ENCODE measurements at places on chromosomes 4 and X. TPM values are rescaled to one million over a fixed set of nuclear protein-coding genes. Genes with fewer than 3 reads are reported as not detected.

DNA sequence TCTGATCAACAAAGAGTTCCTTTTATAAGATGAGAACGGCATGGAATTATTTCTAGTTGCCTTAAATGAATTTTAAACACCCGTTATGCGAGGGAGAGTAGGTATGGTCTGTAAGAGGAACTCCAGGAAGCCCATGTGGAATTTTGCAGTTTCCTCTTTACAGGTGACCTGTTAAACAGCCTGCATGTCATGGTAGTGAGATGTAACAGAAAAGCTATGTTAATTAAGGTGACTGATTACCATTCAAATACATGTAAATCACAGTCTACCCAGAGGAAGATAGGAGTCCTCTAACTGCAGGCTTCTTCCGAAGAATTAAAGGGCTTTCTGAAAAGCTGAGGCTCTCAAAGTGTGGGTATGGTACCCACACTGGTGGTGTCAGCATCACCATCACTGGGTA lies 163.6 kb downstream of the CBR4 start:
- DNase-seq = no peak
- H3K27ac ChIP-seq = no peak overlapping the region
- H3K27me3 ChIP-seq = no peaks in the 10 kb centered on the region
- peaks cover 63% of the 10 kb centered on the region for H3K4me1 ChIP-seq
- peaks cover 56% of the 10 kb centered on the region for H3K36me3 ChIP-seq

- no peaks in the 10 kb centered on the region for H3K4me1 ChIP-seq
- no peak for DNase-seq
- H3K36me3 ChIP-seq = no peaks in the 10 kb centered on the region
- H3K27ac ChIP-seq = no peak overlapping the region
- no peaks in the 10 kb centered on the region for H3K27me3 ChIP-seq
- no peak overlapping the region for H3K4me3 ChIP-seq
Measured at GRCh38 chrX:18931972-18932371, 51.9 kb downstream of the PHKA2 start.

DNA sequence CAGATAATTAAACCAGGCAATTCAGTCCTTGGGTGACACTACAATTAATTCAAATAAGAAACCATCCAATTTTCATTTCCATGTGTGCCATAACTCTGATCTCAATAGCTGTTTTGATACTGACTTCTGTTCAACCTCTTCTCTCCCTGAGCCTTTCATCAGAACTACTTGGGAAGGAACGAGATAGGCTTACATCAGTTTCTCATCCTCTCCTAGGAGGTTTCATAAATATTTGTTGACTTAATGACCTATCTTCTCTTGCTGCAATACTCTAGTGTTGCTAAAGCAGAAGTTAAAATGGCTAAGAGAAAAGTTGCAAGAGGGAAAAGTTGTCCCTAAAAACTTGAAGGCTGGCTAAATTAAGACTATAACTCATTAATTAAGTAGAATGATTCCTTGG lies 41.8 kb downstream of the PRKG2 start:
- no peak for DNase-seq
- no peaks in the 10 kb centered on the region for H3K36me3 ChIP-seq
- no peaks in the 10 kb centered on the region for H3K4me1 ChIP-seq
- H3K4me3 ChIP-seq = no peak overlapping the region
- H3K27ac ChIP-seq = no peak overlapping the region

DNA sequence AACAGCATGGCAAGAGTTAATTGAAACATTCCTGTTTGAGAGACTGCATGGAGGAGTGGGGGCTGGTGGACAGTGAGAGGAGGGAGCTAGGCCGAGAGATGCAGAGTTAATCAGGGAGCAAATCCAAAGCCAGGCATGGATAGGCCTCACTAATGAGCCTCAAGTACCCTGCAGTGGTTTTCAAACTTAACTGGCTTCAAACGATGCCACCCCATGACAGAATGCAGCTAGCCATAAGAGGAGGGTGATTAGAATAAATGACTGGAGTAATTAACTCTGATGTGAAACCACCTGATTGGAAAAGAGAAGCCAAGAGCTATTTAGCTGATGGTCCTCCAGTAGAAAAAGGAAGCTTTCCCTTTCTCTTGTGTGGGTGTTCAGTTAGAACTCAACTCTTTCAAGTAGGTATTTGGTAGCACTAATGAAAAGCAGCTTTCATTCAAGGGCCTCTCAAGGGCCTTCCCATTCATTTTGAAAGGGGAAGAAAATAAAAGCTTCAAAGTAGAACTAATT lies 215.4 kb upstream of the MAB21L2 start:
- no peak overlapping the region for H3K27ac ChIP-seq
- no peaks in the 10 kb centered on the region for H3K27me3 ChIP-seq
- no peaks in the 10 kb centered on the region for H3K4me1 ChIP-seq
- DNase-seq = no peak

- H3K4me1 ChIP-seq = no peaks in the 10 kb centered on the region
- no peaks in the 10 kb centered on the region for H3K36me3 ChIP-seq
- no peak for DNase-seq
- no peak overlapping the region for H3K4me3 ChIP-seq
- H3K27ac ChIP-seq = no peak overlapping the region
- no peaks in the 10 kb centered on the region for H3K27me3 ChIP-seq
Measured at GRCh38 chr4:47926667-47927258, 12.4 kb upstream of the NFXL1 start.

GRCh38 chrX:149916745-149917392 lies 12.5 kb upstream of the HSFX4 start:
- H3K4me3 ChIP-seq = no peak overlapping the region
- H3K4me1 ChIP-seq = no peaks in the 10 kb centered on the region
- no peak overlapping the region for H3K27ac ChIP-seq

- no peak overlapping the region for H3K4me3 ChIP-seq
- peaks cover 18% of the 10 kb centered on the region for H3K4me1 ChIP-seq
- no peaks in the 10 kb centered on the region for H3K36me3 ChIP-seq
- no peak for DNase-seq
Measured at GRCh38 chr4:139975830-139976272, 178.1 kb downstream of the MAML3 start.

Gene ANKRD50
- 15.2 TPM for total RNA-seq

DNA sequence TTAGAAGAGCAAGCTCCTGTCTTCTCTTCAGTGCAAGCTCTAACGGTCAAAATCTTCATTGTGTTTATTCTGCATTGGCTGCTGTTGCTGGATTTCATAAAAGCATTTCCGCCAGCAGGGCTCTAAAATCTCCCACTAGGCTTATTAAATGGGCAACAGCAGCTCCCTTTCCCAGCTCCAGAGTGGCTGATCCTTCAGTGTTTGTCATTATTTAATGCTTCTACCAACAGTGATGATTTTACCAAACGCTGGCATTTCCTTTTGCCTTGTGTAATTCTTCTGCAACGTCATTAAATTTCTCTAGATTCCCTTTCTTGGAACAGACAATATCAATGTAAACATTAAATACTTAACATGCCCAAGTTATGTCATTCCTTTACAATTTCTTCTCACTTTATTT lies 20.1 kb downstream of the SLC7A11 start:
- H3K27ac ChIP-seq = peak overlapping the region; percentile 97
- H3K36me3 ChIP-seq = peaks cover 70% of the 10 kb centered on the region
- H3K4me3 ChIP-seq = no peak overlapping the region
- DNase-seq = peak; percentile 84

Gene APOO
- total RNA-seq = 28.0 TPM

Gene PLXNB3
- 0.03 TPM for total RNA-seq

- H3K4me1 ChIP-seq = no peaks in the 10 kb centered on the region
- no peak overlapping the region for H3K4me3 ChIP-seq
- H3K36me3 ChIP-seq = no peaks in the 10 kb centered on the region
- no peak overlapping the region for H3K27ac ChIP-seq
- no peaks in the 10 kb centered on the region for H3K27me3 ChIP-seq
- peak; percentile 12 for DNase-seq
Measured at GRCh38 chrX:119655125-119655524, 37.8 kb downstream of the SEPTIN6 start.

Gene PPP1R2C
- not detected for total RNA-seq

Gene GAGE13
- not detected for total RNA-seq

Gene NXF2B
- total RNA-seq = not detected

DNA sequence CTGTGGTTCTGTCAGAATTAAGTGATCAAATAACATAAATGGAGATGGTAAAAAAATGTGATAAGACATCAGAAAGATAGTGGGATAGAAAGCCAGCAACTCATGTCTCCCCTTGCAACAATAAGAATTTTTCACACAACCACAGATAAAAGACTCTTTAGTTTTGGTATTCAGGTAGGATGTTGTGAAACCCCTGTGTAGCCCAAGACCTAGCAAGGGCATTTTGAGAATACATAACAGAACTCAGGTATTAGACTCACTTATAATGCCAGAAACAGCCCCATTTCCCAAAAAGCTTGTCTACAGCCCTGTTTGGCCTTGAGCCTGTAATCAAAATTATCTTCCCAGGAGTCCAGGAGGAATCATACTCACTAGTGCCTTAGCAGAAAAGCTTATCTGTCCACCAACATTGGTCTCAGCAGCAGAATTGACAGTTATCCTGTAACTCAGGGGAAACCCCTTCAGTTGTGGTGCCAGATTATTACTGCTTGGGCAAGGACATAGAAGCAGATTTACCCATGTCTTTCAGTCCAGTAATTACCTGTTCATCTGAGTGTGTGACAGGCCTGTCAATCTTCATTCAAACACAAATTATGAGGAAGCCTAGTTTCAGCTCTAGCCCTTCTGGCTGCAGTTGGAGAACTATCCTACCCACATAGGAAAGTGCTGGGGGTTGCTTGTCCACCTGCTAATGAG lies 41.0 kb upstream of the UGT2B17 start:
- H3K27ac ChIP-seq = no peak overlapping the region
- no peaks in the 10 kb centered on the region for H3K36me3 ChIP-seq
- H3K27me3 ChIP-seq = no peaks in the 10 kb centered on the region
- H3K4me1 ChIP-seq = no peaks in the 10 kb centered on the region
- H3K4me3 ChIP-seq = no peak overlapping the region

DNA sequence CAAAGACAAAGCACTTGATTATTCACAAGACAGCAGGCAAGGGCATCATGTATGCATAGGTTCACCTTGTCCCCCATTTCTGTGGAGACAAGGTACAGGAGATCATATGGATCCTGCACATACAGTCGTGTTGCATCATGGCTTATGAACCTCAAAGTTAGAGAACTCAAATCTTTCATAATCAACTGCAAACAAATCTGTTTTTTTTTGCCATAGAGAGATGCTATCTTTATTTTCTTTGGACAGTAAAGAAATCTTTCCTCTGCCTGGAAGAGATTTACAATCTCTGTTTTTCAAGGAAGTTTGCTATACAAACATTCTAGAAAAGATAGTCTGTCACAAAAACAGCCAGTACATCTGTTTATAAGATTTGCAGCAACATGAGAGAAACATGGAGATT lies 578.8 kb downstream of the ANKRD50 start:
- H3K27ac ChIP-seq = no peak overlapping the region
- no peaks in the 10 kb centered on the region for H3K4me1 ChIP-seq
- DNase-seq = no peak
- no peak overlapping the region for H3K4me3 ChIP-seq
- H3K27me3 ChIP-seq = no peaks in the 10 kb centered on the region
- no peaks in the 10 kb centered on the region for H3K36me3 ChIP-seq

DNA sequence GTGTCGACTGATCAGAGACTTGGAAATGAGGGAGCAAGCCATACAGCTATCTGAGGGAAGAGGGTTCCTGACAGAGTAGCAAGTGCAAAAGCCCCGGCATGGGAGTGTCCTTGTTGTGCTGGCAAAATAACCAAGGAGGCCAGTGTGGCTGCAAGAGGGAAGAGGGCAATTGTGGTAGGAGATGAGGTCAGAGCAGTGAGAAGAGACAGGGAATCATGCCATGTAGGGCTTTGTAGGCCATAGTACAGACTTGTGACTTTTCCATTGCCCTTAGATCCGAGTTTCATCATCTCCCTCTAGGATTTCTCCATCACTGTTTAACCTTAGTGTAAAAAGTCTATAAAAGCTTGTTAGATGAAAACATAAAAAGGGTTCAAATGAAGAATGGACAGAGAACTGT lies 76.2 kb downstream of the DOCK11 start:
- H3K4me3 ChIP-seq = no peak overlapping the region
- H3K36me3 ChIP-seq = no peaks in the 10 kb centered on the region
- H3K27me3 ChIP-seq = no peaks in the 10 kb centered on the region
- no peaks in the 10 kb centered on the region for H3K4me1 ChIP-seq

DNA sequence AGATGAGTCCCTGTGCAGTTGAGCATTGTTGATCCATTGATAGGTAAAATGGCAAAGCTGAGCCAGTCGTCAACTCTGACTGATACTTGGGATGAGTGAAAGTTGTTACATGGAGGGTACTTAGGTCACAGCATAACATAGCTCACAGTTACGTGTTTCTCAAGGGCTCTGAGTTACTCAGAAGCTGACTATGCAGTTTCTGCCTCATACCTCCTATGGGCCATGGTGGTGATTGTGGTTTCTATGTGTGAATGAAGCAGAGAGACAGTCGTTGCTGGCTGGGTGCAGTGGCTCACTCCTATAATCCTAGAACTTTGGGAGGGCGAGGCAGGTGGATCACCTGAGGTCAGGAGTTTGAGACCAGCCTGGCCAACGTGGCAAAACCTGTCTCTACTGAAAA lies 30.8 kb downstream of the FRMPD3 start:
- DNase-seq = no peak
- no peaks in the 10 kb centered on the region for H3K27me3 ChIP-seq
- no peak overlapping the region for H3K4me3 ChIP-seq
- no peak overlapping the region for H3K27ac ChIP-seq
- no peaks in the 10 kb centered on the region for H3K4me1 ChIP-seq

DNA sequence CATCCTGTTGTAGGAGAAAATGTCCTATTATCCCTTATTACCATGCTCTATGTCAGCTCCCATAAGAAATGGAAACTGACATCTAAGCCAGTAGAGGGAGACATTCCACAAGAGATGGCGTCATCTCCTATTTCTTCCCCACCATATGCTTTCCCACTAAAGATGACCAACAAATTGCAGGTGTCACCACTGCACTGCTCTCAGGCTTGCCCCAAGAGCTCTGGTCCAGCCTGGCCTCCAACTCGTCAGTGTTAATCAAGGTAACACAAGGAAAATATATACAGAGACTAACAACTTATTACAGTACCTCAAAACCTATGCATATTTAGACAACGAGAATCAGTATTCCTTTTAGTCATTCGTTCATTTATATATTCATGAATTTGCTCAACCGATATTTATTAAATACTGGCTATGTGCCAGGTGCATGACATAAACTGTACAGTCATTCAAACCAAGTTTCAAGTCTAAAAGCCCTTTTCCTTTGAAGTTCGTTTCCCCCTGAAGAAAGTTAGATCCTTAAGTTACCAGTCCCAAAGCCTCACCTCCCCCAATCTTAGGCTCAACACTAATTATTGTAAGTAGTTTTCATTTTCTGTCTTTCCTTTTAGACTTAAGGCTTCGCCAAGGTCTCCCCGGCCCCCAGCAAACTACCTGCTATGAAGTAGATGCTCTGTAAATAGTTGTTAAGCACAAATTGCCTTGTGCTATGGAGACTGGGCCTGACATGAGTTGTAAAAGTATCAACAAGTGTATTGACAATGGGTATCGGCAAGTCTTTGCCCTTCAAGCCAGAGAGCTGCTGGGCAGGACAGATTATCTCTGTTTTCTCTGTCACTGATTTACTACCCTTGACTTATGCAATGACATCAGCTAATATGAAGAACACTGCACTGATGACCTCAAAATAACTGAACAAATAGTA lies 3.1 kb upstream of the FGB start:
- peak; percentile 15 for DNase-seq
- H3K36me3 ChIP-seq = no peaks in the 10 kb centered on the region
- no peak overlapping the region for H3K27ac ChIP-seq
- H3K27me3 ChIP-seq = peaks cover 8% of the 10 kb centered on the region

Gene SULT1B1
- not detected for total RNA-seq

Data from SJSA1 (cell line).